ENCODE measurements at places on chromosomes 12 and 14. TPM values are rescaled to one million over a fixed set of nuclear protein-coding genes. Genes with fewer than 3 reads are reported as not detected.

The LMO3 gene
- total RNA-seq = 3.2 TPM

The PTPN6 gene
- total RNA-seq = 0.36 TPM

The TEX52 gene
- total RNA-seq = not detected

The SOAT2 gene
- not detected for total RNA-seq

The SMCO2 gene
- 0.88 TPM for total RNA-seq

The CLEC4D gene
- not detected for total RNA-seq

The POTEM gene
- total RNA-seq = not detected

The HAL gene
- total RNA-seq = 0.29 TPM

The LHX5 gene
- not detected for total RNA-seq

The TNS2 gene
- 76.0 TPM for total RNA-seq

The FAM222A gene
- total RNA-seq = 0.36 TPM

The ASIC1 gene
- total RNA-seq = 0.72 TPM

The SLC38A6 gene
- total RNA-seq = 112 TPM

The LRFN5 gene
- total RNA-seq = under 0.01 TPM

The FITM1 gene
- total RNA-seq = 0.72 TPM

The NTN4 gene
- 45.1 TPM for total RNA-seq

The PFDN5 gene
- 323 TPM for total RNA-seq

The COX8C gene
- total RNA-seq = not detected

The LTB4R2 gene
- total RNA-seq = 4.7 TPM

The TDRD9 gene
- total RNA-seq = 1.1 TPM

The LIMA1 gene
- 433 TPM for total RNA-seq

The MYH6 gene
- not detected for total RNA-seq

The KRT6C gene
- total RNA-seq = not detected

The ALDH1L2 gene
- 63.9 TPM for total RNA-seq

The MARCHF9 gene
- total RNA-seq = 0.59 TPM

The SLC7A7 gene
- total RNA-seq = 4.7 TPM

The SDS gene
- under 0.01 TPM for total RNA-seq

The GPR65 gene
- total RNA-seq = under 0.01 TPM
